Vagina (tissue), 2 donors: ENCODE measurements at places on chromosomes 7 and 10. TPM values are rescaled to one million over a fixed set of nuclear protein-coding genes. Genes with fewer than 3 reads are reported as not detected.

GGCT gene
- 21.6 TPM for total RNA-seq

SAP25 gene
- total RNA-seq, result 2.9 TPM

DNA sequence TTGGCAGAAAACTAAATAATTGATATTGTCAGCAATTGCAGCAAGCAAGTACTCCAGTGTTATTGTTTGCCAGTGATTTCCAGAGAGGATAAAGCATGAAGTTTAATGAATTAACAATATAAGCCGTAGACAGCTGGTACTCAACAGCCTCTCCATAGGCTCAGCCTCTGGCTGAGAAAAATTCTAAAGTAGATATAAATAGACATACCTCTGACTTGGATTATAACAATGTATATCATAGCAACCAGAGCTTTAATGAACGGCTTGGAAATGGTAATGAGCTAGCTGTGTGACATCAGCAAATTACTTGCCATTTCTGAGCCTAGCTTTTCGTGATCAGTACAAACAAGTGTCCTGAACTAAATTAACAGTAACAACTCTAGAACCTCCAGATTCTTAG is 1055.4 kb upstream of the AUTS2 start:
- H3K36me3 ChIP-seq, result no peaks in the 10 kb centered on the region
- no peaks in the 10 kb centered on the region for H3K27me3 ChIP-seq
- H3K27ac ChIP-seq, result no peak overlapping the region
- no peak overlapping the region for H3K4me3 ChIP-seq
- H3K4me1 ChIP-seq, result no peaks in the 10 kb centered on the region

GPNMB gene
- 113 TPM for total RNA-seq

DNA sequence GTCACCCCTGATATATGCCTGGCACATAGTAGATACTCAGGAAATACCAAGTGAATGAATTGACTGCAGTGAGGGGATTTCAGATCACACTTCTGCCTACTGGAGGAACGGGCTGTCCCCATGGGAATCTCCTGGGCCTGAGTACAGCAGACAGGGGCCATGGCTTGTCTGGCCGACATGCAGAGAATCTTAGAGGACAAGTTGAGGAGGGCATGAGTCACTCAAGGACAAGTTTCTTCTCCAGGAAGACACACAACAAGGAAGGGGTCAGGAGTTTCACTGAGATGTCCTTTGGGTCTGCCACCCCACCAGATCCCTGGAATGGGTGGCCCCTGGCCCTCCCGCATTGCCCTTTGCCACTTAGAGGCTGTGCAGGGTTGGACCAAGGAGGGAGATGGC is 20.7 kb downstream of the PLPP4 start:
- no peaks in the 10 kb centered on the region for H3K4me1 ChIP-seq
- H3K4me3 ChIP-seq, result no peak overlapping the region
- H3K27ac ChIP-seq, result no peak overlapping the region
- no peaks in the 10 kb centered on the region for H3K36me3 ChIP-seq
- H3K27me3 ChIP-seq, result no peaks in the 10 kb centered on the region

PNLIPRP1 gene
- not detected for total RNA-seq

FBXO24 gene
- total RNA-seq, result 0.98 TPM

- no peak for DNase-seq
- H3K4me3 ChIP-seq, result no peak overlapping the region
- H3K4me1 ChIP-seq, result peaks cover 28% of the 10 kb centered on the region
Observed at GRCh38 chr7:76009672-76010600, 15.5 kb upstream of the TMEM120A start.

- no peak overlapping the region for H3K4me3 ChIP-seq
- no peak overlapping the region for H3K27ac ChIP-seq
- H3K27me3 ChIP-seq, result no peaks in the 10 kb centered on the region
- H3K36me3 ChIP-seq, result no peaks in the 10 kb centered on the region
- H3K4me1 ChIP-seq, result peaks cover 11% of the 10 kb centered on the region
Observed at GRCh38 chr7:127754457-127754856, 102.5 kb downstream of the SND1 start.

DNA sequence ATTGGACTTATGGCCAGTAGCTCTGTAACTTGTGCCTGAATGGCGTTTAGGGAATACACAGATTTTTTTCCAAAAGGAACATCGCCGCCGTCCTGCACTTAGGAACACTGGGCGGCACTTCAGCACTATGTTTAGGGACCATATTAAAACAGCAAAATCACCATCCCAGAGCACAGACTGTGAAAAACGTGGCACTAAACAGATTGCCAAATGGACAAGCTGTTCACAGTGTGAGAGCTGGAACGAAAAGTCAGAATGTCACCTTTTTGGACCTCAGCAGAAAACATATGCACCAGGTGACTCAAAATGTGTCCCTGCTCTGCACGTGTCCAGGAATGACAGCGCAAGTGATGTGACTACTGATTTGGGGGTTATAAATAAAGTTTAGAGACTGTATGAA is 87.9 kb downstream of the ODAD2 start:
- DNase-seq, result no peak
- H3K4me3 ChIP-seq, result no peak overlapping the region
- no peaks in the 10 kb centered on the region for H3K27me3 ChIP-seq
- no peaks in the 10 kb centered on the region for H3K4me1 ChIP-seq

ZNF716 gene
- not detected for total RNA-seq

CALML3 gene
- total RNA-seq, result 50.6 TPM

GRCh38 chr10:70334526-70335245 is 47.7 kb downstream of the LRRC20 start:
- no peak overlapping the region for H3K4me3 ChIP-seq
- H3K4me1 ChIP-seq, result peaks cover 13% of the 10 kb centered on the region
- H3K27ac ChIP-seq, result no peak overlapping the region
- no peak for DNase-seq
- no peaks in the 10 kb centered on the region for H3K27me3 ChIP-seq
- H3K36me3 ChIP-seq, result no peaks in the 10 kb centered on the region

INSIG1 gene
- total RNA-seq, result 63.6 TPM

ZNF438 gene
- total RNA-seq, result 11.8 TPM

DNA sequence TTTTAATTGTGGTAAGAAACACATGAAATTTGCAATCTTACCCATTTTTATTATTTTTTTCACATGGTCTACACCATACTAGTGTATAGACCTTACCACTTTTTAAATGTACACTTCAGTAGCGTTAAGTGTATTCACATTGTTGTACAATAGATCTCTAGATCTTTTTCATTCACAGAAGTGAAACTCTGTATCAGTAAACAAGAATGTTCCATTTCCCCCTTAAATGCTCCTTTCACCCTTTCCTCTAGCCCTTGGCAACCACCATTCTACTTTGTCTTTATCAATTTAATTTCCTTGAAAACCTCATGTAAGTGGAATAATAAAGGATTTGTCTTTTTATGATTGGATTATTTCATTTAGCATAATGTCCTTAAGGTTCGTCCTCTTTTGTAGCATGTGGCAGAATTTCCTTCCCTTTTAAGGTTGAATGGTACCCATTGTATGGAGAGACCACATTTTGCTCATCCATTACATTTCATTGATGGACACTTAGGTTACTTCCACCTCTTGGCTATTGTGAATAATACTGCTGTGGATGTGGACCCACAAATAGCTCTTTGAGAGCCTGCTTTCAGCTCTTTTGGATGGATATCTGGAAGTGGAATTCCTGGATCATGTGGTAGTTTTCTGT is 45.7 kb downstream of the SNX10 start:
- no peaks in the 10 kb centered on the region for H3K4me1 ChIP-seq
- H3K36me3 ChIP-seq, result no peaks in the 10 kb centered on the region
- H3K27me3 ChIP-seq, result no peaks in the 10 kb centered on the region
- H3K27ac ChIP-seq, result no peak overlapping the region

DNA sequence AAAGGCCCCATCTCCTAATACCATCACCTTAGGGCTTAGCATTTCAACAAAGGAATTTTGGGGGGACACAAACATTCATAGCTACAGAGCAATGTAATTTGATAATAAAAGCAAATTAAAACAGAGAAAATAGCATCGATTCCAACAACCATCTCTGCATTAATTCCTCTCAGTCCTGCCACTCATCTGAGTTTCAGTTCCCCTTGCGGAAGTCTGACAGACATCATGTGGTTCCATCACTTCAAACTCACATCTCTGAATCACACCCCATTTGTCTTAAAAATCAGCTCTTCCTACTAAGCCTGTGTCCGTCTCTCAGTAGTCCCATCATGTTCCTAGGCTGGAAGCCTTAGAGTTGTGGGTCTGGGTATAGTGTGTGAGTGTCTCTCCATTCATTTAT is 3.6 kb downstream of the ADCK2 start:
- H3K4me1 ChIP-seq, result peaks cover 33% of the 10 kb centered on the region
- no peak overlapping the region for H3K4me3 ChIP-seq
- no peak for DNase-seq
- H3K36me3 ChIP-seq, result no peaks in the 10 kb centered on the region
- H3K27ac ChIP-seq, result no peak overlapping the region
